ENCODE measurements at places on chromosomes 7 and 10.

DNA sequence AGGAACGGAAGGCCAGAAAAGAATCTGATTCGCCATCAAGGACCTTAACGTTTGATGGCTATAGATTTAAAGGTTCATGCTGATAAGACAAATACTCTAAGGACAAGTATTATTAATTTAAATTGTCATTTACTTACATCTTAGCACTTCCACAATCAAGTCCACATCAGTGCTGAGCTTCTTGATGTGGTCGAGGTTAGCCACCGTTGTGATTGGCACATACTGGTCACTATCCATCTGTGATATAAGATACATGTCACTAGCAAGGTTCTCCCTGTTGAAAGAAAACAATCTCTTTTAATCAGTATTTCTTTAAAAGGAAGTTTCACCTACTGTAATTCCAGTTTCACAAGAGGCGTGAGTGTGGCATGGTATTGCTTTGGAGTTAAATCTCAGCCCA, 88.7 kb downstream of the LARP4B start:
- no peak for DNase-seq

DNA sequence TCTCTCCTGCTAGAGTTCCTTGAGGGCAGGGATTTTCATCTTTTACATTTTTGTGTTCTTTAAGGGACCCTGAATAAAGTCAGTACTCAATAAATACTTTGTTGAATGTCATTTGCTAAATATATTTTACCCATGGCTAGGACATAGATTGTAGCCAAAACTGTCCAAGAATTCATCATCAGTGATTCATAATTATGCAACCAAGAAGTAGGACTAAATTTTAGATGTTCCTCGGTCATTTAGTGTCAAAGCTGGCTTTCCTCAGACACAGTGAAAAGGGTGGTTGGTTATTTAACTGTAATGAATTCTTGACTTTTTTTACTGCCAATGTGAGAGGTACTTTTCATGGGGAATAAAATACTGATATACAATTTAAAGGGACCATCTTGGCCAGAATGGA, 3.3 kb downstream of the NUDT13 start:
- no peak for DNase-seq

DNA sequence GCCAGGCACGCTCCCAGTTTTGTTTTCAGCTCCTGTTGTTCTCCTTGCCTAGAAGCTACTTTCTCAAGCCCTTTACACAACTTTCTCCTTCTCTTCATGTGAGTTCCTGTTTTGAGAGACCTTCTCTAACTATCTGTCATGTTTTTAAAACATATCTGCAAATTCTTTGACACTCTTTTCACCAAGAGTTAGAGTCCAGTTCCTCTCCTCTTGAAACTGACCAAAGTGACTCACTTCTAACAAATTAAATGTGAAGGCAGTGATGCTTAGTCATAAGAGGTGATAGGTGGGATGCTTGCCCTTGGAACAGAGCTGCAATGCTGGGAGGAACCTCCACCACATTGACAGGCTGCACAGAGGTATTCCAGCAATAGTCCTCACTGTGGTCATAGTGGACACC, 25.3 kb downstream of the ZSCAN25 start:
- no peak for DNase-seq

GRCh38 chr10:99654390-99655175, 4.7 kb upstream of the ENTPD7 start:
- DNase-seq, result no peak

DNA sequence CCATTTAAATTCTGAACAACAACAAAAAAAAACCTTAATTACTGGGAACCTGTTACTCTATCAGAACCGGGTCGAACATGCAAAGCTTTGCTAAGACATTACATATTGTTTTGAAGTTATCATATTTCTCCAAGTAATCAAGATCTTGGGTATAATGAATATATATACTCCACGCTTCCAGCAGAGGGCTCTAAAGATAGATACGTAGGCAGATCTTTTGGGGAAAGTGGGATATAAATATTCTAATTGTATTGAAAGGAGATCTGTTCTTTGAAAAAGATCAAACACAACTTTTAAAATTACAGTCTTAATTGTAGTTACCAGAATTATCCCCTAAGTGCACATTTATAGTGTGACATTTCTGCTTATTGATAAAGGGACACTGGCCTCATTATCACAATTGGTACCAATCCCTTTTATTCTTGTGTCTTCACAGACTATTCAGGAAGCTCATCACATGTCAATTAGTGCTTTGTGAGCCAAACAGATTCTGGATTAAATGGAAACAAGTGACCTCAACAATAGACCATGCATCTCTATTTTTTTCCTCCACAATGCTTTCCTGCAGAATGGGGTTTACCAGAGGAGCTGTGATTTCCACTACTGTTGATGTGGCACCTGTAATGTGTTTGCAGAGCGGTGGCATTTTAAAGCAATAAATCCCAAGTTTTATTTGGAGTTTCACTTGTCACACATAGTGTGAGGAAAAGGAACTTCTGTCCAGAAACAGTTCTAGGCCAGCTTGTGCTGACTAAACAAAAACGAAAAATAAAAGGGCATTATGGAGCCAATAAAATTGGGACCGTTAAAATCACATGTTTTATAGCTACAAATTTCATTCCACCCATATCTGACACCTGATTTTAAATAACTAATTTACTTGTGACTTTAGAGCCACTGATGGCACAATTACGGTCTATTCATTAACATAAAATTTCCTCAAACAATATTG, 122.4 kb downstream of the CTTNBP2 start:
- no peak for DNase-seq

- DNase-seq, result no peak
Measured at GRCh38 chr7:46515844-46516590, 594.9 kb upstream of the IGFBP3 start.

DNA sequence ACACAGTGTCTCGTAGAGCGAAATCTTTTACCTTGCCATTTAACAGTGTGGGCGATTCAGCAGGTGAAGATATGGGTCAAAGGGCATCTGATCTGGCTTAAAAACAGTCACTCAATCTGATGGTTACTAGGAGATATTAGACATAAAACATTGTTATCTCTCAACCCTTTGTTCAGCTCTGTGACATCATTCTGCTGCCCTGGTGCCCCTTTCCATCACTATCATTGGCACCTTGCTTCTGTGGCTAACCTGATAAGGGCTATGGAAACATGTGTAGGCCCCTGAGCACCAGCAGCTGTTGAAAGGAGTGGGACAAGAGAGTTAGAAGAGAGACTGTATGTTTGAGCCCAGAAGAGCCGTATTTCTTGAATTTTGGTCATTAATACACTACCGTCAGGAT, 650.3 kb downstream of the PHTF2 start:
- DNase-seq, result no peak

DNA sequence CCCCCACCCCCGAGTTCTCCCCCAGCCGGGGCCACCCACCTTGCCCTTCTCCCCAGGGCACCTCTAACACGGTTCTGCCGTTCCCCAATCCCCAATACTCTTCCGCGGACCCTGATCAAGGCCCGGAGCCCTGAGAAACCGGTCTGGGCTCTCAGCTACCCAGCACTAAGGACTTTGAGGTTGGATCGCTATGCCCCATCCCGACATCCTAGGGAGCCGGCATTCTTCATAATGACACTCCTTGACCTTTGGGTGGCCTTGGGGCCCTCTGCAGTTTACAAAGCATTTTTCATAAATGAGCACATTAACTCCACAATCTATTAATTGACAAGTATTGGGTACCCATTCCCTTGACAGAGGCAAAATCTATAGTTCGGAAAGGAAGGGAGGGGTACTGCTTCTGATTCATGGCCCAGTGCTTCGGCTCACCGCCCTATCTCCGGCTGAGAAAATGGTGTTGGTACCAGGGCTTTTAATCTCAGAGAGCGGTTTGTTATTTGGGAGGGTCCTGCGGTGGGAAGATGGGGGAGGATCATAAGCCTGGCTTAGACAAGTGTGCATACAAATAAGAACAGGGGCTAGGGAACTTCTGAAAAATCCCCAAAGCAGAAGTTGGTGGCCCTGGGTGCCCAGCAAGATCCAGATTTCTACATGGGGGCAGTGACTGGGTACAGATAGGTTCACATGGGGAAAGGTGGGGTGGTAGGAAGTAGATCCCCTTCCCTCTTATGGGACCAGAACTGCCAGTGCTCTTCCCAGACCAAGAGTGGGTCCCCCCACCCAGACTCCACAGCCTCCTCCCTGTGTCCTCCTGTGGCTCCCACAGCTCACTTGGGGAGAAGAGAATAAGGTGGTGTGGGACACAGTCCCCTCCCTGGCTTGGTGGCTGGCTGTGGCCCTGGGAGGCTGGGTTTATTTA, 3.2 kb downstream of the IMPDH1 start:
- DNase-seq, result no peak

DNA sequence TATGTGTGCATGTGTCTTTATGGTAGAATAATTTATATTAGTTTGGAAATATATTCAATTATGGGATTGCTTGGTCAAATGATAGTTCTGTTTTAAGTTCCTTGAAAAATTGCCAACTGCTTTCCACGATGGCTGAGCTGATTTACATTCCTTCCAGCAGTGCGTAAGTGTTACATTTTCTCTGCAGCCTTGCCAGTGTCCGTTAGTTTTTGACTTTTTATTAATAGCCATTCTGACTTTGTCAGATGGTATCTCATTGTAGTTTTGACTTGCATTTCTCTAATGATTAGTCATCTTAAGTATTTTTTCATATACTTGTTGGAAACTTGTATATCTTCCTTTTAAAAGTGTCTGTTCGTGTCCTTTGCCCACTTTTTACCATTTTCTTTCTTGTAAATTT, 434.2 kb upstream of the POT1 start:
- no peak for DNase-seq

GRCh38 chr10:1779796-1780195, 42.5 kb upstream of the ADARB2 start:
- DNase-seq, result no peak

DNA sequence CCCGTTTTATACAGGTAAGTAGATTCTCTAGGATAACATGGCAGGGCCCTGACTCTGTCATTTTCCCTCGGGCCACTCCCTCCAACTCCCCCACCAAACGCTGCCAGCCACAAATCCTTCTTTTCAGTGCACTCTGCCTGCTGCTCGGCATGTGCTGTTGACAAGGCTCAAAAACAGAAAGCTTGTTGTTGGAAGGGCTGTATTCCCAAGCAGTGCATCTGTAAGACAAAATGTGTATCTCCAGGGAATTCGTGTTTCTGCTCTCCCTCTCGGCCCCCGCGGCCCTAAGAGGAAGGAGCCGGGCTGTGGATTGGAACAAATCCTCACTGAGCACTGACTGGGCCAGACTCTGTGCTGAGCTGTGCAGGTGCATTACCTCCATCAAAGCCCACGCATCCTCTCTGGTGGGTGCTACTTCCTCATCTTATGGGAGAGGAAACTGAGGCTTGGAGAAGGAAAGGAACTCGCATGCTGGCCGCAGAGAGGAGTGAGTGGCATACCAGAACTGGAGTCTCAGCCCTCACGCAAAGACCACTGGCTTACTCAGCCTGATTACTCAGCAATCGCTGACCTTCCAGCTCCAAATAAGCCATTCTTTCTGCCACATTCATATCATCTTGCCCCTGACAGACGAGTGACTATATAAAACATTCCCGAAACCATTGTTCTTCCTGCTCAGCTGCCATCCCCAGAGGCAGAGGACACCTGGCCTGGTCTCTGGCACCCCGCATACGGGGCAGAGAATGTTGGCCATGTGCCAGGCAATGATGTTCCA, 33.5 kb upstream of the ENO4 start:
- DNase-seq, result no peak

DNA sequence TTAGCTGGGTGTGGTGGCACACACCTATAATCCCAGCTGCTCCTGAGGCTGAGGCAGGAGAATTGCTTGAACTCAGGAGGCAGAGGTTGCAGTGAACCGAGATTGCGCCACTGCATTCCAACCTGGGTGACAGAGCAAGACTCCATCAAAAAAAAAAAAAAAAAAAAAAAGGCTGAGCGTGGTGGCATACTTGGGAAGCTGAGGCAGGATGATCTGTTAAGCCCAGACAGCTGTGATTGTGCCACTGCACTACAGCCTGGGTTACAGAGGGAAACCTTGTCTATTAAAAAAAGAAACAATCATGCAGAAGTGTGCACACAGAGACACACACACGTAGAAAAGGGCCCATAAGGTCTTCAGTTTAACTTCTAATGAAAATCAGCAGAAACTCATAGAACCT, 150.6 kb downstream of the TPST1 start:
- no peak for DNase-seq

DNA sequence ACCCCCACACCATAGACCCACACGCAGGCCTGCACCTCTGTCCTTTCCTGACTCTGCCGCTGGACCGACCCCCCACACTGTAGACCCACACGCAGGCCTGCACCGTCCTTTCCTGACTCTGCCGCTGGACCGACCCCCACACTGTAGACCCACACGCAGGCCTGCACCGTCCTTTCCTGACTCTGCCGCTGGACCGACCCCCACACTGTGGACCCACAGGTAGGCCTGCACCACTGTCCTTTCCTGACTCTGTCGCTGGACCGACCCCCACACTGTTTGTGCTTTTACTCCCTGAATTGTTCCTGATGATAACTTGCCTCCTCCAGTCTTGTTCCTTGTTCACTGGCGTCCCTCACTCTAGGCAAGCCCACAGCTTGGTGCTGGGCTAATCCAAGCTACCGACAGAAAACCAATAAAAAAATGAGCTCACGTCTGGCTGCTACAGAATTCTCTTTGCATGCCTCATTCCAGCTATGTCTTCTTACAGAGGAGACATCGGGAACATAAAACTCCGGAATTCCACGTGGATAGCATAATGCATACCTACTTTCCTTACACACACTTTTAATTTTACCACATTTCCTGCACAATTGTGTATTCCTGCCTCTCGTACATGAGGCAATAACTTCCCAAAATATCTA, 494.3 kb downstream of the PTPRN2 start:
- DNase-seq, result no peak

DNA sequence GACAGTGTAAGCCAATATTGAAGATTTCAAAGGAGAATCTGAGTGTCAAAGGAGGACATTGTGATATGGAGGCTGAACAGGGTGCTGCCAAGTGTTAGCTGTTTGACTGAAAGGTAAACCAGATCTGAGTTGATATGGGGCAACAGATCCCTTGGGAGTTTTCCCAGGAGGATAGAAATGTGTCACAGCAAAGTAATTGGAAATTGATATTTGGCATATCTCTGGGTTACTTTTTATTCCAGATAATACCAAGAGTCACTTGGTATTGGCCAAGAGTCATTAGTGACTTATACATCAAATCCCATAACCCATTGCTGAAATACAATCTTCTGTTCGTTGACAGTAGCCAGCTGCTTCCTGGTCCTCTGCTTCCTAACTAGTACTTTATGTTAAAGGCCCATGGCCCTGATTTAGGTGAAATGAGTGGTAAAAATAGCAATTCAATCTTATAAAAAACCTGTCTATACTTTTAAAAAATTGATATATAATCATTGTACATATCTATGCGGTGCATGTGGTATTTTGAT, 922.9 kb downstream of the LRMDA start:
- no peak for DNase-seq

All from GM04504 (cell line).